ENCODE measurements at places on chromosomes 11 and 22.
A peak's percentile ranks its signal among the peaks of the same experiment; 100 is the strongest.

DNA sequence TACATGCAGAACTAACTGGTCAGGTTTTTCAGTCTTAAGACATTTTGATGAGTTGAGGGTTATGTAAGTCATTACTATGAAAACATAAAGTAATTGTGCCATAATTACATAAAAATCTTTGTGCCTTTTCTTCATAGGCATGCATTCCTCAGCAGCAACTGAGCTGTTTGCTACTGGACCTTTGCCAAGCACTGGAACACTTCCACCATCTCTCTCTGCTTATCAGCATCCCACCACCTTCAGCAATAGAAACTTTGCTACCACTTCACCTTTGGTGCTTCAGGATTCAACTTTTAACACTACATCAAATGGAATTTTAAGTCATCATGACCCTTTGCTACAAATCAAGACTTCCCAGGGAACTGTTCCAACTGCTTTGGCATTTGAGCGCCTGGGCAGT, 39.0 kb downstream of the QSER1 start:
- no peak for DNase-seq

DNA sequence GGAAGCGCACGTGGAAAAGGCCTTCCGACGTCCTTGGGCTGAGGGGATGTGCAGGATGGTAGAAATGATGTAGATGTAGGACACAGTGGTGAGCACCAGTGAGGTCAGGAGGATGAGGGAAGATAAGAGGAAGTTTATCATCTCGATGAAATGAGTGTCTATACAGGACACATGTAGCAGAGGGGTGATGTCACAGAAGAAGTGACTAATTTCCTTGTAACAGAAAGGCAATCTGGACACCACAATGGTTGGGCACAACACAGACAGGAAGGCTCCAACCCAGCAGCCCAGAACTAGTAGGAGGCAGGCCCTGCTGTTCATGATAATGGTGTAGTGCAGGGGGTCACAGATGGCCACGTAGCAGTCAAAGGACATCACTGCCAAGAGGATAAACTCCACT, 35.0 kb upstream of the OR6M1 start:
- DNase-seq: no peak

DNA sequence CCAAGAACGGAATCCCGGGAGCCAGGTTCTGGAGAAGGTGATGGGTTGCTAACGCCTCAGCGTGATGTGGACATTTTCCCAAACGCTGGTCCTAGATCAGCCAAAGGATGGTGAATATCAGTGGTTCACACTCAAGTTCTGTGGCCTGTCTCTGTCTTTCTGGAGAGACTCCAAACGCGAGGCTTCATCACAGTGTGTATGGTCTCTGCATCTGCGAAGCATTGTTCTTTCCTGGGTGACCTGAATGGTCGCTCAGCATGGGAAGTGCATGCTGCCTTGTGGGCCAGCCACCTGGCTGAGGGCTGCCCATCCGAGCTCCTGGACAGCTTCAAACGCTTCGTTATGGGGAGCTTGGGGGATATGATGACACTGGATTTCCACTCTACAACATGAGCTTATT, 810.0 kb downstream of the TBC1D22A start:
- no peak for DNase-seq

- no peak for DNase-seq
These were observed 15.8 kb upstream of the RBM4B start for GRCh38 chr11:66693356-66694055.

- peak; percentile 80 for DNase-seq
These were observed 3.4 kb downstream of the CCDC89 start for GRCh38 chr11:85682330-85683305.

GRCh38 chr11:128215238-128215882, 372.0 kb downstream of the ETS1 start:
- no peak for DNase-seq

- DNase-seq: no peak
These were observed 26.2 kb downstream of the TBC1D22A start for GRCh38 chr22:46788441-46789172.

DNA sequence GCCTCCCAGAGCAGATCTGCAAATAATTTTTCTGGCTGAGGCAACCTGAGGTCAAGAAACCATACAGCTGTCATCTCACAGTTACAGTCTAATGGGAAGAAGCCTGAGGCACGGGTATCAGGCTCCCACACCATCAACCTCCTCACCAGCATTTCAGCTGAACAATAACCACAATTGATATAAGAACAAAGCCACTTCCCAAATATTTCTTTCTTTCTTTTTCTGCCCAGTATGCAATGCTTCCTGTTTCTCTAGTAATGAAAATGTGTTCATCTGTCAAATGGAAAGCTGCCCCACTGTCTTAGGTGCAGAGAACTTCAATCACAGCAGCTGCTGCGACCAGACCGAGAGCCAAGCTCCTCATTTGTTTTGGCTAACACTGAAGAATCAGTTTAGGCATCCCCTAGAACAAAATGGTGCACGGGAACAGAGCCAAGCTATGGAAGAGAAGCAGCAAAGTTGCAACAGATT, 108.4 kb downstream of the BLID start:
- DNase-seq: no peak

DNA sequence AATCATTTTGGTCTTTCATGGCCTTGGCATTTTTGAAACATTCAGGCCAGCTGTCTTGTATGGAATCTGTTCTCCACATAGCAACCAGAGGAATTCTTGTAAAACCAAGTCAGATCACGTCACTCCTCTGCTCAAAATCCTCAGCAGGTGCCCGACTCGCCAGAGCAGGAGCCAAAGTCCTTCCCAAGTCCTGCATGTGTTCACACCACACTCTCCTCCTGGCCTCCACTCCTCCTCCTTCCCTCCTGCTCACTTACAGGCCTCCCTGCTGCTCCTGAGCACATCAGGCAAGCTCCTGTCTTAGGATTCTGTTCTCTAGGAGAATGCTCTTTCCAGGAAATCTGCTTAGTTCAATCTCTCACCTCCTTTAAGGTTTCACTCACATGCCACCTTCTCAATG, 6.9 kb upstream of the PSMC3 start:
- DNase-seq: no peak

DNA sequence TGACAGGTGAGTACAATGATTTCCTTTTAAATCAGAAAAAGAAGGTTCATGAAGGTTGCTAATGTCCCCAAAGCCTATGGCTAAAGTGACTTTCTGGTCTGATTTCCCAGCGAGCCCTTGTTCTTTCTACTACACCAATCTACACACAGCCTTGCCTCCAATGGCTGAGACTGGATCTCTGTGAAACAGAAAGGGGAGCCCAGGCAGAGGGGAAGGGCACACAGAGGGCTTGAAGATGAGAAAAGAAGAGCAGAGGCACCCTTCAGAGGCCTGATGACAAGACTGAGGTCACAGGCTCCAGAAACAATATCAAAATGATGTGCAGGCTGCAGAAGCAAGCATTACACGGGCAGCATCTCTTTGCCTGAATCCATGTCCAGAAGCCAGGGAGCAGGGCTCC, 1.5 kb downstream of the SYN3 start:
- no peak for DNase-seq

DNA sequence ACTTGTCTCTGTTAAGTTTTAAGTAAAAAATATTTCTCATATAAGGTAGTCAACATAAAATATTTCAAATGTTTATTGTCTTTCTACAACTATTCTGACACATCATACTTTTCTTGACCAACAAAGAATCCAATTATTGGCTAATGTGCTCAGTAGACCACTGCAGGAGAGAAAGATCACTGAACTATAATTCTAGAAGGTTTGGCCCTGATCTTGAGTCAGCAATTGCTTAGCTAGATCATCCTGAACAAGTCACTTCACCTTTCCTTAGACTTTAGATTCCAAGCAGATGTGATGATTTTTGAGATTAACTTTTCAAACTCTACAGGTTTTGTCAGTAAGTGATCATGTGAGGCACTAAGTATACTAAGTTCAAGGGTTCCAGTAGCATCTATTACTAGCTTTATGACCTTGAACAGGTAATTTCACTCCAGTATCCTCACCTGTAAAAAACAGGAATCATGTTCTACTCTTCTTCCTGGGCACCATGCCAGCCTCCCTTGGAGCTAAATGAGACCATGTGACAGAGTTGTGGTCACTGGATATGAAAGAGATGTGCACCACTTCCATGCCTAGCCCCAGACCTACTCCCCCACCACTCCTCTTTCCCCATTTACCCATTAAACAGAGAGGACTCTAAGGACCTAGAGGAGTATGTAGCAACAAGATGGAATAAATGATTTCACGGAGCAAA, 17.3 kb downstream of the PGM2L1 start:
- DNase-seq: no peak

DNA sequence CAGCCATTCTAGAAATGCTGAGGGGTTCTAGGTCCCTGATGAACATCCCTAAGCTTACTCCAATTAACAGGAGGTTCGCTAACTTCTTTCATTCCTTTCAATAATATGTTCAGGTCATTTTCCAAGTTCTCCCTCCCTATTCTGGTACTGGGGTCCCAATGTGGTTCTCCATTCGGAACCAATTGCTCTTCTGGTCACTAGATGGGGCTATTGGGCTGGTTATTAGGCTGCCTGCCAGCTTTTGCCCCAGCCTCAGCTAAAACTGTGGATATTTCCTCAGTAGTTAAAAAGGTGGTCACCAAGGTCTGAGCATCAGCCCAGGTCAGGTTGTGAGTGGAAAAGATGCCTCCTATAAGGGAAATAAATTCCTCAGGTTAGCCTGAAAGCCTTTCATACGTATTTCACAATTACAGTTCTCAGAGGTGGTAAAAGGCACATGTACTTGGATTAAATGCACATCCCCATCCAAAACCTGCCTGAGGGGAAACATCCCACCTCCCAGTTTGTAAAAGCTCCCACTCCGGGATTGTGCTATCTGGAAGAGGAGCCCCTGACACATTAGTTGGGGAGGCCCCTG, 161.1 kb upstream of the CCDC179 start:
- peak; percentile 1 for DNase-seq

GRCh38 chr11:75428281-75428724, 4.7 kb downstream of the KLHL35 start:
- DNase-seq: peak; percentile 79

GRCh38 chr11:8365216-8365941, 101.7 kb upstream of the LMO1 start:
- DNase-seq: no peak

GRCh38 chr11:94090401-94090800, 38.2 kb upstream of the PANX1 start:
- DNase-seq: no peak

DNA sequence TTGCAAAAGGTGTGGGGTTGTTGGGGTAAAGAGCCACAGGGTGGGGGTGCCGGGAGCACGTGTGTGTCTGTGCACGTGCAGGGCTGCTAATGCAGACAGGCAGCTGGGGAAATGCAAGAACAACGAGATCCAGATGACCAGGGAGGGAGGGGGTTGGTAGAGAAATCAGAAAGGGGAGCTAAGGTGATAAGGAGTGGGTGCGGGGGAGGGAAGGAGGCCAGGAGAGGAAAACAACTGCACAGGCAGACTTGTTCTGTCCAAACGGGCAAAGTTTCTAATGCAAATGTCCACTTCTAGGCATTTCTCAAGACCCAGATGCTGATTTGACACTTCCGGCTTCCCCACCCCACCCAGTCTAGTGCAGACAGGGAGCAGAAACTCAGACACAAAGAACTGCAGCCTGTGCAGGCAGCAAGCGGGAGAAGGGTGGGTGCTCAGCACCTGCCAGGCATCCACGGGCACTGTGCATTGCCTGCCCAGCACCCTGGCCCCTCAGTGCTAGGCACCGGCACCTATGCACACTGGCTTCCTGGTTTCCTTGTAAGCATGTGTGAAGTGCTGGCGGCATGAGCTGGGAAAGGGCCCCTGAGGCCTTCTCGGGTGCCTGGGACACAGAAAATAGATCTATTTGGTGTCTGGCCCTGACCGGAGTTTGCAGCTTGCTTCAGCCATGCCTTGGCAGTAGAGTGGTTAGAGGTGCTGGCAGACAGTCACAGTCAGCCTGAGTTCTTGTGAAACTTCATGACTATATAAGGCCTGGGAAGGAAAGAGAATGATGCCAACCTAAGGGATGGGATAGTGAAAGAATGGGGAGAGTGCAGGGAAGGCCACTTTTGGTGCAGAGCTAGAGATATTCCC, 220.1 kb upstream of the SORL1-AS1 start:
- DNase-seq: no peak

DNA sequence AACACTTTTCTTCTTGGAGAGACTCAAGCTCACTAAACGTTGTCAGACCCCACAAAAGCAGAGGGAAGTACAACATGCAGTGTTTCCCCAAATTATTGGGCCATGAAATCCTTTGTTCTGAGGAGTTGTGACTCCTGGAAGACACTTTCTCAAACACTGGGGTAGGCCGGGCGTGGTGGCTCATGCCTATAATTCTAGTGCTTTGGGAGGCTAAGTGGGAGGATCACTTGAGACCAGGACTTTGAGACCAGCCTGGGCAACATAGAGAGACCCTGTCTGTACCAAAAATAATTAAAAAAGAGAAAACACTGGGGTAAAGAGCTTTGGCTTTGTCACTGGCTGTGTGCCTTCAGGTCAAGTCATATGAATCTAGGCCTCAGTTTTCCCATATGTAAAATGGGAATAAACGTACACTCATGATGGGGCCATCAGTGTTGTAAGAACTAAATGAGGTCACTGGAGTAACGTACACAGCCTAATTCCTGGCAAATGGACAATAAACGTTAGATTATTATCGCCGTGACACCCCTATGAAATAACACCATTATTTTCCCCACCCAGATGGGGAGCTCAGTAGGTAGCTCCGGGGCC, 92.0 kb downstream of the RRM1 start:
- DNase-seq: no peak

GRCh38 chr22:44709881-44710392, 7.9 kb downstream of the PRR5 start:
- DNase-seq: no peak

DNA sequence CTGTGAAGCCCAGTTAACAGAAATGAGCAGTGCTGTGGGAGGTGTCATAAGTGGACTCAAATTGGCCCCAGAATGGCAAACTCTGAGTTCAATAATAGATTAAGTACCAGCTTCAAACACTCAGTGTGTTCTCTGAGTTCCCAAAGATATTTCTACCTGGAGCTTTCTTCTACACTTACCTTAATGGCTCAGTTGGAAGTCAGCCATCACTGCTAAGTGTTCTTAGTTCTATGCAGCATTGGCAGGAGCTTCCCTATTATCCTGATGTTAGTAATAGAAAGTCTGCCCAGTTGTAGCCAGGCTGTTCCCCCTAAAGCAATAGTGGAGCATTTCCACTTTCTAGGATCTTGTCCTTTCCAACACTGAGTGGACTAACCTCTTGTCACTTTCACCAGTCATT, 9.7 kb upstream of the PIK3IP1 start:
- DNase-seq: no peak

DNA sequence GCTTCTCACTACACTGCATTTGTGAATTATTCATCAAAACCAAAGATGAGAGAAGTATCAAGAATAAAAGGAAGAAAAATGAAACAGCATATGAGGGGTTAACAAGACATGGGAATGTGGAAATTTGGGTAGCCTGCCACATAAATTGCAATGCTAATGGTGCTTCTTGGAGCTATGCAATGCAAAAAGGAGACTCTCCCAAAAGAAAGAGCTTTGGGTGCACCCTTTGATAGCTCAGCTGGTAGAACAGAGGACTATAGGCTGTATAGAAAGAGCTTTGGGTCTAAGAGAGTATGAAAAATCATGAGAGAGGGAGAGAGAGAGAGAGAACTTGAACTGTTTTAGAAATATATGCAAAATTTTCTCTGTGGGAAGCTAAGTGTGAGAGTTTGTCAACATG, 26.3 kb downstream of the SPA17 start:
- no peak for DNase-seq

- peak; percentile 6 for DNase-seq
These were observed 1.6 kb downstream of the PHF21B start for GRCh38 chr22:45008186-45008681.

GRCh38 chr22:49052023-49052538, 775.6 kb downstream of the BRD1 start:
- DNase-seq: peak; percentile 40
